ENCODE measurements at places on chromosomes 2 and 18.

GRCh38 chr2:16774980-16775898, 109.6 kb upstream of the CYRIA start:
- DNase-seq = peak; percentile 54

DNA sequence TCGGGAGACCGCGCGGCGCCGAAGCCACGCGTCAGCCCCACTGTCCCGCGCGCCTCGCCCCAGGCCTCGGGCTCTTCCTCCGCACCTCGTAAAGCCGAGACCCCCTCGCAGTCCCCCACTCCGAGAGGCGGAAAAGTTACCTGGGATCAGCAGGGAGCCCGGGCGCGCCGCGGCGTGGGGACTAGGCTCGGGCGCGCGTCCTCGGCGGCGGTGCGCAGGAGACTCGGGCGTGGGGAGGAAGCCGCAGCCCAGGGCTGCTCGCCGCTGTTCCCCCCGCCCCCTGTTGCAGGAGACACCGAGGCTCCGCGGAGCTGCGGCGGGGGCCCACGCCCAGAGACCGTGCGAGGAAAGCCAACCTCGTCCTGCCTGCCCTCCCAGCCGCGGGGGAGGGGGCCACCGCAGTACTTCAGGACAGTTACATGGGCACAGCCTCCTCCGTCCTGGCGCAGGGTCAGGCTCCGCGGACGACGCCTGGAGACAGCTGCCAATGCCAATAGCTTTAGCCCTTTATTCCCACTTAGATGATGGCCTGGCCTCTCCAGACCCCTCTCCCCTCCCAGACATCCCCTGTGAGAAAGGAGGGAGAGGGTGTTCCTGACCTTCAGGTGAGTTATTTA, at the start of gene EPB41L3:
EPB41L3 (minus strand) TSS at position 225 of the 617 bp plus-strand sequence. CDS start 54,814 bp downstream, outside the sequence.
- no peak for DNase-seq

DNA sequence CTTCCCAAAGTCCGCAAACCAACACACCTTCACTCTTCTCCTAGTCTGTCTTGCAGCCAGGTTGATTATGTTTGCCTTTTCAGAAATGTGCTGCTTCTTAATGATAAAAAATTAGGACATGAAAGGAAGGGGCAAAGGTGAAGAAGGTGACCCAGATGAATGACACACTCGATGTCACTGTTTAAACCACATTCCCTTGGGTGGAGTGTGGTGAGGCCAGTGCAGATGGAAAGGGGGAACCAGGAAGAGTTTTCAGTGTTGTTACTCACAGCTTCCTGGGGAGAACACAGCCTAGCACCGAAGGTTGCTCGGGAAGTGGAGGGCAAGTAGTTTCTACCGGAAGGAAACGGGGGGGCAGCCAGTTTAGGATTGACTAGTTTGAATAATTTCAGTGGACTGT, 57.2 kb upstream of the BOD1L2 start:
- DNase-seq = no peak

- peak; percentile 68 for DNase-seq
Measured at GRCh38 chr2:38602136-38602731, 494 bp downstream of the HNRNPLL start.

DNA sequence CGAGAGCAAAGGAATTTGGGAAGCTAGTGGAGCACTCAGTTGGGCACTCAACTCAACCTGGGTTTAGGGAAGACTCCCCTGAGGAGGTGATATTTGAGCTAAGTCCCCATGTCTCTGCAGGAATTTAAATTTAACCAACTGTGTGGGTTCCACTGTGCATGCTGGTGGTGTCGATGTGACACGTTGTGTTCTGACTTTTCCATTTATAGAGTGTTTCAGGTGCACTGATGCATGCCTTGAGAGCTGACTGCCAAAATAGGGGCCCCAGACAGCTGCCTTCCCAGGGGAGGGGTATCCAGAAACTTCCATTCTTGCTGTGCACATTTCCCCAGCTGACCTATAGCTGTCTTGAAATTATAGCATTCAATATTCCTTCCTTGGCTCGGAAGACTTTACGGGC, 63.7 kb upstream of the BCL2L11 start:
- DNase-seq = no peak

- no peak for DNase-seq
Measured at GRCh38 chr2:75261923-75262322, 62.6 kb upstream of the TACR1 start.

All from OCI-M1 (cell line).